Activated CD4-positive, alpha-beta T cell treated with anti-CD3 and anti-CD28 coated beads, Interleukin-2, amount 10 ng/mL, durations not matched to agents 7 days and 5 days (primary cell): ENCODE measurements at places on chromosomes 2 and 18.

DNA sequence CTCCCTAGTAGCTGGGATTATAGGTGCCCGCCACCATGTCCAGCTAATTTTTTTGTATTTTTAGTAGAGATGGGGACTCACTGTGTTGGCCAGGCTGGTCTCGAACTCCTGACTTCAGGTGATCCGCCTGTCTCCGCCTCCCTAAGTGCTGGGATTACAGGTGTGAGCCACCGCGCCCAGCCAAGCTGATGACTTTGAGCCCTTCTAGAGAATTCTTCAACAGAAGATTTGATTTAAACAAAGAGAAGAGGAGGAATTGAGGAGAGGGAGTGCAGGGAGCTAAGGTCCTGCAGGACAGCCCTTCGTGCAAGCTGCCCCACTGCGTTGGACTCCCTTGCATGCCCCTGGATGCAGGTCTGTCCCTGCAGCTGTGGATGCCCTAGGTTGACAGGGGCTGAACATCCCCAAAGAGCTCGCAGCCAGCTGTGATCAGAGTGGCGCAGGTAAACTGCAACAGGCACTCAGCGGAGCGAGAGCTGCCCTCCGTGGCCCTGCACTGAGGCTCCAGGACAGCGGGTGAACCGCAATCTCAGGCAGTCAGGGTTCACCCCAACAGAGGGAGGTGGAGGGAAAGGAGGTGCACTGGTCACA lies 13.7 kb downstream of the ADRA2B start:
- no peak for DNase-seq

GRCh38 chr2:196449083-196449482 lies 190.4 kb upstream of the CCDC150 start:
- no peak for DNase-seq

- peak; percentile 69 for DNase-seq
These were observed 123.9 kb upstream of the CD302 start for GRCh38 chr2:159921752-159922404.

- DNase-seq = no peak
These were observed 160.9 kb upstream of the EPC2 start for GRCh38 chr2:148483665-148484064.

DNA sequence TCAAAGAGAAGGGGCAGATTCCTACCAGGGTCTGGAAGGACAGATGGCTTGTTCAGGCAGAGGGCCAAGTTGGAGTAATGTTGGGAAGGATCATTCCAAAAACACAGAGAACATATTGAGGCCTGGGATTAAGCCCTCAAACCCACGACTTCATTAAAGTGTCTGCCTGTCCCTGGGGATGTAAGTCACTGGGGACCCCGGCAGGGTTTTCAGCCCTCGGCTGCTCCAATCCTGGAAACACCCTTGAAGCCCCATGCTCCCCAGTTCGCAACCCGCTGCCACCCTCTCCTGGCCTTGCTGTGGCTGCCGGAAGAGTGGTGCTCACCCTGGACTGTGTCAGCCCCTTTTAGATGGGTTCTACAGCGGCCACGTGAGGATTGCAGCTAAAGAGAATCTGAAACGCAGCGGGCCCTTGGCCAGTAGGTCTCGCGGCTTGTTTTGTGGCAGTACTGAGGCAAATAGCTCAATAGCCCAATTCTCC lies 79.9 kb downstream of the EPAS1 start:
- DNase-seq = no peak

- DNase-seq = peak; percentile 22
These were observed 399.8 kb downstream of the TMEM182 start for GRCh38 chr2:103161456-103162289.

- DNase-seq = no peak
These were observed 77.2 kb downstream of the CD28 start for GRCh38 chr2:203783496-203784203.

- DNase-seq = no peak
These were observed 190.1 kb downstream of the HAUS1 start for GRCh38 chr18:46294318-46294717.

DNA sequence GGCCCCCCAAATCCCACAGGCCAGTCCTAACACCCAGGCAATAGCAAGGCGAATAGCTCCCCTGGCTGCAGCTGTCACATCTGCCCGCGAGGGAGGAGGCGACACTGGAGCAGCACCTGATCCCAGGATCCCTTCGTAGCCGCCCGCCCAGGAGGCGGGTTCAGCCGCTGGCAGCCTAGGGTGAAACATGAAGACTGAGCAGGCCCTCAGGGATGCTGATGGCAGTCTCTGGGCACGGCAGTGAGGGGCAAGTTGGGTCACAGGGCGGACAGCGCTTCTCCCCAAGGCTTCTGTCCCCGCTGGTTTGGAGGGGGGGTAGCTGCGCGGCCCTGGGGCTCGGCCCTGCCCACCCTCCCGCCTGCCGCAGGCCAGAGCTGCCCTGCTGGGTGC lies 1.9 kb downstream of the DNMT3A start:
- no peak for DNase-seq

- DNase-seq = no peak
These were observed 1.3 kb downstream of the UGT1A6 start for GRCh38 chr2:233693963-233694362.

- DNase-seq = no peak
These were observed 153.8 kb upstream of the SIX3 start for GRCh38 chr2:44787663-44788062.
